Stimulated activated CD8-positive, alpha-beta memory T cell treated with anti-CD3 and anti-CD28 coated beads, Interleukin-4, amount 100 ng/mL, for 48 hours (primary cell): ENCODE measurements at places on chromosomes 7 and 10.

DNA sequence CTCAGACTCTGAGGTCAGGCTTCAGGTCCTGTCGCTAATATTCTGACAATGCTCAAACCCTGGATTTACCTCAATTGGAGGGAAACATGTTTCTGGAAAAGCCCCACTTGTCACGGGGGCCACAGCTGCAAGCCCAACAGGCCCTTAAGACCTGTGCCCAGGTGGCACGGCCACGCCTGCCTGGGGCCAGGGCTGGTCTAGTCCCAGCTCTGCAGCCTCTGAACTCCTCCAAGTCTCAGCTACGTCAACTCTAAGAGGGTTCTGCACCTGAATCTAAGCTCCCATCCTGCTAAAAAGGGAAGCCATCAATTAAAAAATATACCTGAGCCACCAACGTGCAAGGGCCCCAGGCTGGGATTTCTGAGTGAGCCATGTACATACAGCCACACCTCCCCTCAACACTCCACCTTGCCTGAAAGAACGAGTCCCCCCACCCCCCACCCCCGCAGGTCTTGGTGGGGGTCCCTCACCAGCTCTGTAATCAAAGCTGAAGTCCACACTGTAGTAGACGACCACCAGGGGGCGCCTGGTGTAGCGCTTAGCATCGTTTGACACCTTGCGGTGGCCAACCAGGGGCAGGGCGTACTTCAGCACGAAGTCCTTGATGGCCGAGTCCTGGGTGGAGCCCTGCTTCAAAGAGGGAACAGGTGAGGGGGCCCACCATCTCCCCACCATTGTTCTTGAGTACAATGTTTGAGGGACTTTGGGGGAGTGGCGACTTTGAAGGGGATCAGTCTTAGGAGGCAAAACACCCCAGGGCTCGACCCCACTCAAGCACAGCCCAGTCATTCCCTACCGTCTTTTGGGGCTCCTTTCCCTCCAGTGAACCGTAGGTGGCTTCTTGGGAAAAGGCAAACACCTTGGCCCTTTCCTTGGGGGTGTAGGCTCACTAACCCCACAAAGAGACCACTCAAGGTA lies 22.6 kb downstream of the PDIA4 start:
- peak; percentile 92 for DNase-seq

DNA sequence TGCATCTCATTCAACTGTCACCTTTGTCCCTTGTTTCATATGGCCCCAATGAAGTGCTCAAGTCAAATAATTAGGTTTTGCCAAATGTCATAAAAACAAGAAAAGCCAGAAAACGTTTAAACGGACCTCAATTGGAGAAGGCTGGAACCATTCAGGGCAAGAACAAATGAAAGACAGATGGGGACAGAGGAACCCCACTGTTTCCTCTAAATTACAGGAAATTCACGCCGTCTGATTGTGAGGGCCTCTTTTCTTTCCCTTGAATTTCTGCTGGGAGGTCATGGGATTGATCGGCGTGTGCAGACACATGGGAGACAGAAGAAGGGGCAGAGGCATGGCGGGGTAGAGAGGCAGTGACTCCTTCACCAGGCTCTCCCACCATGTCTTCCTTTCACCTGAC lies 656.4 kb downstream of the KCNMA1 start:
- no peak for DNase-seq

DNA sequence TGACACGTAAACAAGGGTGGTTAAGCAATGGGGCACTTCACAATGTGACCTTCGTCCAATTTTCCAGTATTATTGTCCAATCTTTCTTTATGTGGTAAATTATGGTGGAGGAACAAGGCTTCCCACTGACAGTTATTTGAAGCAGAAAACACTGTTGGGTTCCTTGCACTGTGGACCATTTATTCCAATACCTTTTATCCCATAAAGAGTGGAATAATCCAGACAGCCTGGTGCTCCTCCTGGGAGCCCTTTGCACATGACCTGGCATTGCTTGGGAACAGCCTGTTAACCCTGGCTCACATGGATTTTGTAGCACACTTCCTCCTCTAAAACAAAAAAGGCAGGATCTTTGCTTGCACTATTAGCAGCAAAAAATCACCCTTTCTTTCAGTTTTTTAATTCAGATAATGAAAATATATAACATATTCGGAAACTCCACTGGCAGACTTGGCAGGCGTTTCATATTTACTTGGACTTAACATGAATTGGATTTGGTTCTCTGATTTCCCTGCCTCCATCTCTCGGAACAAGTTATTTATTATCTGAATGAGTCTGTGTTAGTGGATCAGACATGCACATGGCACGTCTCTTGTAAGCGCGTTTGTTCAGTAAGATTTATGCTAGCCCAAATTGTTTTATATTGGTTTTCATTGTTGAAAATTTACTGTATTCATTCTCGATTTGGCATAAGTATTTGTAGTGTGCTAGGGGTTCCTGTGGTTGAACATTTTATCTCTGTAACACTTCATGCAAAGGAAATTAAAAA lies 59.3 kb downstream of the BMPER start:
- DNase-seq, result no peak

GRCh38 chr7:19574131-19574530 lies 134.7 kb downstream of the POLR1F start:
- no peak for DNase-seq

DNA sequence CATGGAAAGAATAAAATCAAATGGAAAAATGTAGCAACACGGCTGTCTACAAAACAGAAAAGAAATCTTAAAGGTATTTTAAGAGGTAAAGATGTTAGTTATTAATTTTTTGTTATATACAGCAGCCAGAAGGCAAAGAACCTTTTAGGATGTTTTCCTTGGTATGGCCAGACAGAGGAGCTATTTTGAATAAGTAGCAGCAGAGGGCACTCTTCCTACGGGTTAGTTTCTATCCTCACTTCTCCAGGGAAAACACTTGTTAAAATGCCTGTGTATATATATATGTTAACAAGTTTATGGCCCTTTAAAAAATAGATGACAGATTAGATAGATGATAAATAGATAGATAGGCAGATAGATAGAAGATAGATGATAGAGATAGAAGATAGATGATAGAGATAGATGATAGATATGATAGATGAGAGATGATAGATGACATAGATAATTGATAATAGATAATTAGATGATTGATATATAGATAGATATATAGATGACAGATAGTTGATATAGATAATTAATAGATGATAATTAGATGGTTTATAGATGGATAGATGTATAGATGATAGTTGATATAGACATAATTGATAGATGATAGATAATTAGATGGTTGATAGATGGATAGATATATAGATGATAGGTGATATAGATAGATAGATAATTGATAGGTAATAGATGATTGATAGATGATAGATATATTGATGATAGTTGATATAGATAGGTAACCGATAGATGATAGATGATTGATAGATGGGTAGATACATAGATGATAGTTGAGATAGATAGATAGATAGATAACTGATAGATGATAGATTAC lies 57.8 kb upstream of the WIPF3 start:
- no peak for DNase-seq

- no peak for DNase-seq
Measured at GRCh38 chr7:98227939-98228338, 16.7 kb downstream of the BHLHA15 start.

DNA sequence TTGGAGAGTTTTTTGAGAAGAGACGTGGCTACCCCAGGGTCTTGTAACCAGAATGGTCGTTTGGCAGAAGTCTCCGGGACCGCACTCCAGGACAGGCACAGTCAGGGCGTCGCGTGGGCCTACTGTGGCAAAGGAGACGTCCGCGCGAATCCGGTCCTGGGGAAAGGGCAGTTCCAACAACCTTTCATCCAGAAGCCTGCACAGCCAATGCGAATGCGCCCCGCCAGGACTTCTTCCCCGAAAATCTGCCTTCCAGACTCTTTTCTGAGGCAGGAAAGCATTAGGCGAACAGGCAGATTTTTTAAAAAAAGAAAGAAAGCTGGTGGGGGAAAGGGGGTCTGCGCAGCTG lies 2.0 kb downstream of the HPSE2 start:
- DNase-seq, result no peak

DNA sequence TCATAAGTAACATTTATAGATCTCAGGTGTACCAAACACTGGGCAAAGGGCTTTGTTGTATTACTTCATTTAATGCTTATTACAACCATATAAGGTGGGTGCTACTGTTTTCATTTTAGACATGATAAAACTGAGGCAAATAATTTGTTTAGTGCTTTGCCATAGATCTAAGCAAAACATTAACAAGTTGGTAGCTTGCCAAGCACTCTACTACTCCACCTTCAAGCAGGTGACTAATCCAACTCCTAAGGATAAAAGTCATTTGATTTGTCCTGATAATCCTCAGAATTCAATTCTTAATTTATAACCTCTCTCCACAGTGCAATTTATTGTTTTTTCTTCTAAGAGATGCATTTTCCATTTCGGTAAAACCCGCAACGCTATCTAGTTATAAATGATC lies 646.4 kb downstream of the GRM8 start:
- no peak for DNase-seq

DNA sequence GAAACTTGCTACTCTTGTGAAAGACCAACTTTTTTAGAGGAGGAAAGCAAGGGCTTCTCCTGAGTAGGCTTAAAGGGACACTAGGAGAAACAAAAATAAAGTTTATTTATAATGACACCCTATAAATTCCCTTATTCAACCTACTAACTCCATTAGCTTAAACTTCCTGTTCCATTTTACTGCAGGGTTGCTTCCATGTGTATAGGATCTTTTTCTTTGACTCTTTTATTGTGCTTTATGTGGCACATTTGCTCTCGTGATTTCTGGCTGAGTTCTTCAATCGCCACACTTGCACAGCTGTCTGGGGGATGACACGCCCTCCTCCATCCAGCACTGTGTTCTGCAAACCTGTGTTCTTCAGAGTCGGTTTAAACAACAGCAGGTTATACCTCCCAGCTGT lies 225.7 kb upstream of the NPVF start:
- DNase-seq, result no peak

DNA sequence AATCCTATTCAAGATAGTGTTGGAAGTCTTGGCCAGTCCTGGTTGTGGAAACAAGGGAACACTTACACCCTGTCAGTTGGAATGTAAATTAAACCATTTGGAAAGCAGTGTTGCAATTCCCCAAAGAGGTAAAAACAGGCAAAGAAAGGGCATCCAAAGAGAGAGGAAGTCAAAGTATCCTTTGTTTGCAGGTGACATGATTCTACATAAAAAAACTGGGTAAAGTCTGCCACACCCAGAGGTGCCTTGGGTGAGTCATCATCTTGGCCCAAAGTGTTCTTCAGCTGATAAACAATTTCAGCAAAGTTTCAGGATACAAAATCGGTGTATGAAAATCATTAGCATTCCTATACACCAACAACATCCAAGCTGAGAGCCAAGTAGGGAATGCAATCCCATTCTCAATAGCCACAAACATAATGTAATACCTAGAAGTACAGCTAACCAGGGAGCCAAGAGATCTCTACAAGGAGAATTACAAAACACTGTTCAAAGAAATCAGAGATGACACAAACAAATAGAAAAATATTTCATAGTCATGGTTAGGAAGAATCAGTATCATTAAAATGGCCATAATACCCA lies 278.7 kb downstream of the SDK1 start:
- DNase-seq, result no peak

- DNase-seq, result no peak
Measured at GRCh38 chr7:149317986-149318672, 56.1 kb downstream of the ZNF783 start.

DNA sequence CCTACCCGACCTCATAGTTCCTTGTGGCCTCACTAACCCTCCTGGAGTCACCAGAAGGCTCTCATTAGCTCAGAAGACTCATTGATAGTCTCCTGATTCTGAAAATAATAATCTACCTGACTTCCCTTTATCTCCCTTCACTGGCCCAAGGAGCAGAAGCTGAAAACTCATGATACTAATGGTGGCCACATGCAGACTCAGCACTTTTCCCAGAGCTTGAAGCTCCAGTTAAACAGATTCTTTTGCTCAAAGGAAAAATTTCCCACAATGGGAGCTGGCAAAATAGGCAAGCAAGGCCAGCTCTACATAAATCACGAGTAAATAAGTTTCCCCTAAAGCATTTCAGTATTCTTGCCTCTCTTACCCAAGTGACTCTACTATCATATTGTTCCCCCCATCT lies 8.2 kb downstream of the NAPEPLD start:
- no peak for DNase-seq

DNA sequence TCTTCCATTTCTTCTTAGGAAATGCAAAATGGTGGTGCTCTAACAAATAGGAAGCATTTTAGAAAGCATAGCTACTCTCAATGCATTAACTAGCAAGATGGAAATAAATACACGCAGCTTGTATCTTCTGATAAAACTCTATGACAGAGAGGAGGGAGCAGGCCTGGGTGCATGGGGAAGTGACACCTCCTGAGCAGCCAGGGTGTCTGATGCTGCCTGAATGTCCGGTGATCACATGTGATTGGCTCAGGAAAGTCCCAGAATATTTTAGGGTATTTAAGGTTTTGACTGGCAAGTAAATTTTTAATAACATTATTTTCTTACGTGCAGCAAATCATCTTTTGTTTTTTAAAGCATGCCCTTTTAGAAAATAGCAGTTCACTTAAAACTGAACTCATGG lies 261.0 kb upstream of the KLF6 start:
- DNase-seq, result no peak

- no peak for DNase-seq
Measured at GRCh38 chr7:38280000-38280399, 6.6 kb upstream of the TARP start.

DNA sequence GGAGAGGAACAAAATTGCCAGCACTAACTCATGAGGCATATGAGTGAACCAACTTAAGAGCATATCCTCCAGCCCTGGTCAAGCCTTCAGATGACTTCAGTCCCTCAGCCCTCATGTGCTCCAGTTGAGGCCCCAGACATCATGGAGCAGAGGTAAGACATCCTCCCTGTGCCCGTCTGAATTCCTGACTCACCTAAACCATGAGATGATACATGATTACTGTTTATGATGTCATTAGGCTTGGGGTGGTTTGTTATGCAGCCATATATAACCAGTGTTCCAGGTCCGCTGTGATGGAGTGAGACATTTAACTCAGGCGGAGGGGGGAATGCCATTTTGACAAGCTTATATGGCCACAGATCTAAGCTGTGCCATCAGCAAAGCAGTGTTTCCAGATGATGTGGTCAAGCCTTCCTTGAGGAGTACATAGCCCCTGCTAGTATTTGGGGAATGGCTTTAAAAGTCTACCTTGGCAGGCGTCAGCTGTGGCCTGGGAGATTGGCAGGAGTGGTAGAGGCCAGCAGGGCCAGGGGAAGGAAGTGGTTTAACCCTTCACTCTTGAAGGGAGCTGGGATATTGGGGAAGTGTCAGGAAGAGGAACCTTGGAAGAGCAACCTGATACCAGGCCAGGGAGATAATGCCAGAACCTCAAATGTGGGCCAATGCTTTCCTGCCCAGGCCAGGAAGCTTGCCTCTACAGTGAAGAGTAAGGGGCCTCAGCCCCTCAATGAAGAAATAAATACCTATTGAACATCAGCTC lies 343.0 kb upstream of the PODXL start:
- no peak for DNase-seq
